ENCODE measurements at places on chromosomes 7 and 10.

DNA sequence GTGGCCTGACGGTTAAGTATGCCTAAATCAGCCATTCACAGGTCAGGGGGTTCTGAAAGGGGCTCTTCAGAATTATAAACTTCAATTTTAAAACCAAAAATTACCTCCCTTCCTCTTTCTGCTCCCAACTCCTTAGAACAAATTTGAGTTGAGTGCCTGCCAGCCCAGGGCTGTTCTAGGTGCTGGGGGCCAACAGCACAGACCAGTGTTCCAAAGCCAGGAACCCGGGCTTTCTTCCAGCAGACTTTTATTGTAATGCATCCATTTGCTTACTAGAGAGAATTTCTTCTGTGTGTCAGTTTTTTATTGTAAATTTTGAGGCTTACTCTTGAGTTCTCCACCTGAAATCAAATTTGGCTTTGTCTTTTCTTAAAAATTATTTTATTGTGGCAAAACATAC, 238.5 kb downstream of the CACNB2 start:
- DNase-seq = no peak

DNA sequence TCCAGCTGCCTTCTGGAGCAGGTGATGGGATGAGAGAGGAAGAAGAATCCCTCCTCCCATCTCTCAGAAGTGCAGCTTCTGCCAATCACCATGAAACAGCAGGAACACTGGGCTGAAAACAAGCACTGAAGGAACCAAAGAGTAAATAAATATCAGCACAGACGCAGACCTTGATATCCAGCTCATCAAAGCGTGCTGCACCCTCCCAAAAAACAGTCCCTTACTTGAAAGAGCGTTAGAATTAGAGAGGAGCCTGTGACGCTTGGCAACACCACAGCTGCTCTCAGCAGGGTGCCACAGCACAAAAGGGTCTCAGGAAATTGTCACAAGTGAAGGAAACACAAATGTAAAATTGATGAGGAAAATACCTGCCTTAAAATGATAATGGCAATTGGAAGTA, 39.5 kb downstream of the KLF6 start:
- DNase-seq = no peak

- no peak for DNase-seq
These were observed 62.1 kb downstream of the TPST1 start for GRCh38 chr7:66267249-66267648.

- DNase-seq = no peak
These were observed 118.8 kb downstream of the RSU1 start for GRCh38 chr10:16698461-16698860.

DNA sequence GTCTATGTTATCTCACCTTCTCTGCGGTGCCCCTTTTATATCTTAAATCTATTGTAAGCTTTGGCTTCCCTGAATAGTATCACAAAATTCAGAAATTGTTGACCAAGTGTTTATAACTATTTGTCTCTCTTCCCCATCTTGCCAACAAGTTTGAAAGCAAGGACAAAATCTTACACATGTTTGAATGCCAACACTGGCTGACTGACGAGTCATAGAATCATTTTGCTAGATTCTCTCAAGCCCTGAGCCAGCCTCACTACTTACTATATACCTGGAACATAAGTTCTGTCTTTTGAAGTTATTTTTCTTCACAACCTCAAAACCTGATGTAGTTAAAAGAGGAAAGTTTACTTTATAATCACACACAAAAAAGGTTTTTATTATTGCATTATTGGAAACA, 700.7 kb downstream of the PHTF2 start:
- no peak for DNase-seq

DNA sequence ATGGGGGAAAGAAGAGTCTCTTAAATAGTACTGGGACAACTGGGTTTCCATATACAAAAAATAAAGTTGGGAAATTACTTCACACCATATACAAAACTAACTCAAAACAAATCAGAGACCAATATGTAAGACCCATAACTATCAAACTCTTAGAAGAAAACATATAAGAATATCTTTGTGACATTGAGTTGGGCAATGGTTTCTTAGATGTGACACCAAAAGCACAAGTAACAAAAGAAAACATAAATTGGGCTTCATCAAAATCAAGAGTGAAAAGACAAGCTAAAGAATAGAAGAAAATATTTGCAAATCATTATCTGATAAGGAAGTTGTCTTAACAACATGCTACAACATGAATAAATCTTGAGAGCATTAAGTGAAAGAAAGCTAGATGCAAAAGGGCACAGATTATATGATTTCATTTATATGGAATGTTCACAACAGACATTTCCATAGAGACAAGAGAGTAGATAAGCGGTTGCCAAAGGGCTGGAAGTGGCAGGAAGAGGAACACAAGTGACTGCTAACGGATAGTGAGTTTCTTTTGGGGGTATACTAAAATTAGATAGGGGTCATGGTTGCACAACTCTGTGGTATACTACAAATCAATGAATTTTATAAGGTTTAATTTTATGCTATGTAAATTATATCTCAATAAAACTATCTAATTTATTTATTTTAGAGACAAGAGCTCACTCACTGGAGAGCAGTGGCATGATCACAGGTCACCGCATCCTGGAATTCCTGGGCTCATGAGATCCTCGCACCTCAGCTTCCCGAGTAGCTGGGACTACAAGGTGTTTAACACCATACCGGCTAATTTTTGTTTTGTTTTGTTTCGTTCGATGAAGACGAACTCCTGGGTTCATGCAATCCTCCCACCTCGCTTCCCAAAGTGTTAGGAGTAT, 35.4 kb downstream of the JMJD1C start:
- DNase-seq = peak; percentile 22

DNA sequence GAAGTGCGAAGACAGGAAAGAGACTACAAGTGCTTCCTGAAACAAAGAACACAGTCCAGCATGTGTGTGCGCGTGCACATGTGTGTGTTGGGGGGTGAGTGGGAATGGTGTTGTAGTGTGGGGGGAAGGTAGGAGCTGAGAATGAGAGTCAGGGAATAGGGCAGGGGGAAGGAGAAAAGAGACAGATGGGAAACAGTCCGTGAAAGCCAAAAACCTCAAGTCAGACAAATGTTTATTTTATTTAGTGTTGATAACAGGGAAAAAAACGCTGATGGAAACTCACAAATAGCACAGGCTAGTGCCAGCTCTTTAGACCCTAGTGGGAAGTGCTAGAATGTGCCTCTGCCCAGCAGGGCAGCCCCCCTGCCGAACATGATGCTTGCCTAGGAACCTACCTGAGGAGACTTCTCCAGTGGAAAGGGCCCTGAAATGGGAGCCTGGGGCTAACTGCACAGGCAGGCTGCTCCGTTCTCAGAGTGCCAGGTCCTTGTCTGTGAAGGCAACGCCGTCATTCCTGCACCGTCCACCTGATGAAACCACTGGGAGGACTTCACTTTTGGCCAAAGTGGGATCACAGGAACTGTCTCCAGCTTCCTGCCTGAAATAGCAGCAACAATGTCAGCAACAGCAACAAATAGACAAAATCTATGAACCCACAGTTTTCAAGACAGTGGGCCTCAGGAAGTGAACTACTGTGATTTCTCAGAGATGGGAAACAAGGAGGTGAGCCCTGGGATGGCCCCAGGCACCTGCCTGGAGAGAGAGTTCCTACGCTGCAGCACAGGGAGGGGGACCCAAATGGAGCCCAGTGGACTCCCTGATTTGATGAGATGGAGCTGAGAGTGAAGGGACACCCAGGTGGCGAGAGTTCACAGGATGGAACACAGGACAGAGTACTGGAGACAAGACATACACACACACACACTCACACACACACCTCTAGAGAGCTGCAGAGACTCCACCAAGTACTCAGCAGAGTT, 379.7 kb downstream of the RPS24 start:
- DNase-seq = no peak

GRCh38 chr7:112254156-112254555, 47.7 kb downstream of the ZNF277 start:
- no peak for DNase-seq

DNA sequence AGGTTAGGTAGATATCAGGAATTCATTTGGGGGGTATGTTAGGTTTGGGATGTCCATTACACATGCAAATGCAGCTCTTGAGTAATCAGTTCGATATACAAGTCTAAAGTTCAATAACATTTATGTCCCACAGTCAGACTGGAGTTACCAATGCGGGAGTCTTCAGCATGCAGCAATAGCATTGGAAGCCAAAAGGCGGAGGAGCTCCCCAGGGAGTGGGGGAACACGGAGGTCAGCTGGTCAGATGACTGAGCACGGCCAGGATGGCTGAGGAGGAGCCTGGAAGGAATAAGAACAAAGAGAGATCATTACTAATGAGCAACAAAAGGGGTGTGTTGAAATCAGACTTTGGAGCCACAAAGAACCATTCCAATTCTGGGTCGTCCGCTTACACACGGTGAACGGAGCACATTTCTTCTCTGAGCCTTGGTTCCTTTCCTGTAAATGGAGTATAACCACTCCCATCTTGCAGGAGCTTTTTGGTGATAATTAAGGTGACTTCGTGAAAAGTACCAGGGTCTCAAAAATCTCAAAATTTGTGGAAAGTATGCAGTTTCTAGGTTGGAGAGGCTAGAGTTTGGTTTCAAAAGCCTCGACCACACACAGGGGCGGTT, 478 bp upstream of the ZNF22 start:
- no peak for DNase-seq

- DNase-seq = no peak
These were observed 55.4 kb upstream of the MXI1 start for GRCh38 chr10:110151971-110152370.

Measured in T47D (cell line).